ENCODE measurements at places on chromosomes 12 and 14.

DNA sequence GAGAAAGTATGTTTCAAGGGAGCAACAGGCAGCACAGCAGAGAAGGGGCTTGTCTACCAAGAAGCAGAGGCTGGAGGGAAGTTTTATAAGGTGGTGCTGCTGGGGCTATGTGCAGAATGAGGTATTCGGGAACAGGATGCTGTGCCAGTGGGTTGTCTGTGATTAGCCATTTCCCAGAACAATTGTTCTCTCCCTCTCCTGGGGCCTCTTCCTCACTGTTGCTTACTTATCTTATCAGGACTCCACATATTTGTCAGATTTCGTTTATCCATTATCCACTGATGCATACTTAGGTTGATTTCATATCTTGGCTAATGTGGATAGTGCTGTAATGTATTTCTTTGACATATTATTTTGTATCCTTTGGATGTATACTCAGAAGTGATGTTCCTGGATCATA, 195.1 kb upstream of the RTL1 start:
- DNase-seq: no peak

DNA sequence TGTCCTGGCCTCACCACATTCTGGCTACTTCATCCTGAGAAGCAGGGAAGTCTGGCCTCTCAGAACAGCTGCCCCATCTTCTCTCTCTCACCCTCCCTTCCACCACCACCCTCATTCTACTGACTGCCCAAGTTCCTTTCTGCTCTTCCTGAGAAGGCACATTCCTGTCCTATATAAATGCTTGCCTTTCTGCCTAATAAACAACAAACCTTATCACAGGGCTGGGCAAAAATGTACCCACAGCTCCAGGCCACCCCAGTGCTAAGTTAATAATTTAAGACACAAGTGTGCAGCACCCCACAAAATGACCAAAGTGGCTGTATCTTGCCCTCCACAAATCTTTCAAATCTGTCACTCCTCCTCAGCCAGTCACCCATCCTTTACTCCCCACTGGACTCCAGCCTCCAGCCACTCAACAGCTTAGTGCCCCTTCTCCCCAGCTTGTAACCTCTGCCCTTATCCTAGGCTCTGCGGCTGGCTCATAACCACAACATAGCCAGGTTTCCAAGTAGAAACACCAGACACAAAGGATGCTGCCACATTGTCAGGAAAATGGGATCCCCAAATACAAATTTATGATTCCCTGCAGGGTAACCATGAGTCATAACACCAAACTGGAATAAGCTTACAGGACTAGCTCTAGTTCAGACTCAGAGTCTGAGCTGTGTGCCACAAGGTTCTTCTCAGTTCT, 15.0 kb downstream of the OXA1L start:
- peak; percentile 35 for DNase-seq

- DNase-seq: no peak
Measured at GRCh38 chr12:66500841-66501240, 178.0 kb downstream of the GRIP1 start.

- no peak for DNase-seq
Measured at GRCh38 chr12:67589078-67589477, 59.5 kb upstream of the DYRK2 start.

DNA sequence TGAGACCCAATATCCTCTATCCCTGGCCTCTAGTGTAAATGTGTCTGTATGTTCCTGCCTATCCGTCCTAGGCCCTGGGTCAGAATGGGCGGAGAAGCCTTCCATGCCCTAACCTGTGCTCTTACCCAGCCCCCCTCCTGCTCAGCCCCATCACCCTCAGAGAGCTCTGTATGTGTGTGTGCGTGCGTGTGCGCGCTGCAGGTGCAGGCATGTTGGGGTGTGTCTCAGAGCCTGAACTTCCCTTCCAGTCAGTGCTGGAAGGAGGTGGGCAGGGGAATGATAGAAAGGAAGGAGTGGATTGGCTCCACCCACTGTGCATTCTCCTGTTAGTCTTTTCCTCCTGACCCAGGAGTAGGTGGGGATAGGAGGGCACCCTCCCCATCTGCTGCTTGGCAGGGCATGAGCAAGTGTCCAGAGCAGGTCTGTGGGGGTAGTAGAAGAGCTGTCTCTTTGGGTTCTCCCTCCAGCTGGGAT, 7.2 kb downstream of the NAB2 start:
- DNase-seq: no peak

DNA sequence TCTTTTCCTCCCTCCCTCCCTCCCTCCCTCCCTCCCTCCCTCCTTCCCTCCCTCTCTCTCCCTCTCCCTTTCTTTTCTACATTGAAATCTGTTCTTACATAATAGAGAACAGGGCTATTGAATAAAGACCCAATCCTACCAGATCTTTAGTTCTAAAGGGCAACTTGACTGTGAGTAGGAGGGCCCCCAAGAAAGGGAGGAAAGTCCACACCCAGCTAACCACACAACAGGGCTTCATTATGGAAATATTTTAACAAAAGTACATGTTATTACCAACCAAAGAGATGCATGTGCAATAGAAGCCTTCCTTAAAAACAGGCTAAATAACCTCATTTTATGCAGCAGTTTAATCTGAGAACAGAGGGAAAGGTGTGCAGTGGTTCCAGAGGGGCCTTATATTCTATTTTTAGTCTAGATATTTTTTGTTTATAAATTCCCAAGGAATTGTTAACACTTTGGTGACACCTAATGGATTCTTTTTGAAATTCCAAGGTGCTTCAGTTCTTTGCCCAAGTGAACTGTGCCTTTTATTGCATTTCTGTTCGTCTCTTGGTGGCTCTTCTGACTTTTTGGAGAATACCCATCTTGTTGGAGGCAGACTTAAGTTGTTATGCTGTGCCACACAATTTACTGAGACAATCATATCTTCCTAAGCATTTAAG, 63.0 kb downstream of the GNS start:
- peak; percentile 42 for DNase-seq

DNA sequence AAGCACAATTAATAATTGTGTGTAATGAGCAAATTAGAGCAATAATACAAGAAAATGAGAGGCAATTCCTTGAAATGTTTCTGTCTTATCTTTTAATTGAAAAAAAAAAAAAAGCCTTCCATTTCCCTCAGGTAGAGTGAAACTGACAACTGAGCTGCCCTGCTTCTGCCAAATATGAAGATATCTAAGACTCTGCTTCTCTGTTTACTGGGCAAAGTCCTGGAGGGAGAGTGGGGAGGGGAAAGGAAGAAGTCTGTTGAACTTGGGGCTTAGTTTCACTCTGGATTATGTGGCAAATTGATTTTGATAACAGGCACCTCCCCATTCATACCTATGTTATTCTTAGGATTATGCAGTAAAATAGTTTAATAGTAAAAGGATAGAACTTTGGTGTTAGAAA, 364.9 kb downstream of the NRXN3 start:
- no peak for DNase-seq

DNA sequence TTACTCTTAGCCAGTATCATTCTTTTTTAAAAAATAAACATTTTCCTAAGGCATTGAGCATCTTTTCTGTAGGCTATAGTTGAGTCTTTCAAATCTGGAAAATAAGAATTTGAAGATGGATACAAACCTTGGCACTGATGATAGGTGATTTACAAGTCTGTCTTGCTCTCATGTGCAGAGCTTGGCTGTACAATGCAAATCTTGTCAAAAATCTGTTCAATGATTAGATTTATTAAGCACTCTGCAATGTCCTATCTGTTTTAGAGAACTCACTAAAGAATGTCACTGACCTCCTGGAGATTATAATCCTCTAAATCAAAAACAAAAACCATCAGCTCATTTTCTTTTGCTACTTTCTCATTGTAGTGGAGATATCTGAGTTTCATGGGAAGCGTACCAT, 42.8 kb upstream of the AMIGO2 start:
- DNase-seq: no peak

GRCh38 chr14:43338713-43339112, 1168.4 kb downstream of the FSCB start:
- no peak for DNase-seq

DNA sequence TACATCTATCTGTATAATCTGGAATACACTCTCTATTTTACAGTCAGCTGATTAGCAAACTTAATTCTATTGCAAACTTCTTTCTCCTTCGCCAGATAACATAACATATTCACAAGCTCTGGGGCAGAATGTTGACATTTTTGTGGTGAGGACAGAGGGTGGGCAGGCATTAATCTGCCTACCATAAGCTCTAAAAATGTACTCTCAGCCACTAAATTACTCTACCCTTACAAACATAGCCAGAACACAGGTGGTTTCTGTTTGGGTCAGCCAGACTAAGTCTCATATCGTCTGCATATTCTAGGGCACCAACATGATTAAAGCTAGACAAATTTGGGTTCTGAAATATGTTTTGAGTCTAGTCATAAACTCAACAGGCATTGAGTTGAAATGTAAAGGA, 90.1 kb downstream of the SLC6A15 start:
- DNase-seq: peak; percentile 79

DNA sequence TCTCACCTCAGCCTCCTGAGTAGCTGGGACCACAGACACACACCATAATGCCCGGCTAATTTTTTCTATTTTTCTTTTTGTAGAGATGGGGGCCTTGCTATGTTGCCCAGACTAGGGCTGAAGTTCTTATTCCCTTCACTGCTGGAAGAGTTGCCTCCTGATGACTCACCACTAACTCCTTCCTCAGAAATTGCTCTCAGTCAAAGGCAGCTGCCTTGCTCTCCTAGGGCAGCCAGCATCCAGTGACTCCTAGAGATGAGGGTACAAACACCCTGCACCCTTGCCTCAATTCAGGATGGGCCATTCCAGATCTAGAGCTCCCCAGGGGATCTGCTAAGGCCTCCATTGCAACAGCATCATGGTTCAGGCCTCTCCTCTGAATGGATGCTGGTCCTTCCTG, 54.0 kb upstream of the RASSF8 start:
- DNase-seq: peak; percentile 16

GRCh38 chr12:94152292-94153078, 4.1 kb downstream of the PLXNC1 start:
- DNase-seq: no peak

GRCh38 chr12:29226616-29227015, 77.5 kb downstream of the FAR2 start:
- peak; percentile 40 for DNase-seq

GRCh38 chr14:33542338-33543287, 408.3 kb downstream of the EGLN3 start:
- no peak for DNase-seq

DNA sequence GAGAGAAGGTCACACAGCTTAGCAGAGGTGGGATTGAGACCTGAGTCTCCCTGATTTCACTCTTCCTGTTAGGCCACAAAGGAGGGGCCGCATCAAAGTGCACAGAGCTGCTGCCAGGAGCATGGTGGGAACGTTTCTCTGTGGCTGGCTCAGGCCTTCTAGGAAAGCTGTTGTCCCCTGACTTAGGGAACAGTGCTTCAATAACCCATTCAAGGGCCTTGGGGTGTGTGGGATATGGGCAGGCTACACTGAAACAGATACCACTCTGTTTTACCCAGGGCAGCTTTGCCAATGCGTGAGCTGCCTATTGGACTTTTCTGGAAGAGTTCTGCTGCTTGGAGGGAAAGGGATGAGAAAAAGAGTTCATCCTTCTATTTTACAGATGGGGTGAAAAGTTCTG, 110.0 kb downstream of the ADCK1 start:
- DNase-seq: no peak

- DNase-seq: no peak
Measured at GRCh38 chr14:96095058-96095457, 55.9 kb downstream of the C14orf132 start.

DNA sequence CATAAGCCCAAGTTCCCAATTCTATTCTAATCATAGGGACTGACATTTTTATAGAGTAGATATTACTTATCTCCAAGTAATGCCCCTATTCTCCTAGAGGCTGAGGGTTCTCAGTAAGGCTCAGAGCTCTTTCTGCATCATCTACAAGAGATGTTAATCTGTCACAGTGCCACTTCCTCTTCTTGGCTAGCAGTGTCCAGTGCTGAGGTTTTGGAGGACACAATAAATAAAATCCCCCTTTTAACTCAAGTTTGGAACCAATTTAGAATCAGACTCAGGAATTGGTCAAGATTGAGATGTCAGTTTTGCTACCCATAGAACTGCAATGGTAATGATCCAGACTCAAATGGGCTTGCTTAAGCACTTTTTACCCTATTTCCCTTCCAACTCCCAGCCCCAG, 154.1 kb upstream of the ARID2 start:
- no peak for DNase-seq

GRCh38 chr12:89707703-89708564, 704 bp downstream of the ATP2B1 start:
- DNase-seq: no peak

DNA sequence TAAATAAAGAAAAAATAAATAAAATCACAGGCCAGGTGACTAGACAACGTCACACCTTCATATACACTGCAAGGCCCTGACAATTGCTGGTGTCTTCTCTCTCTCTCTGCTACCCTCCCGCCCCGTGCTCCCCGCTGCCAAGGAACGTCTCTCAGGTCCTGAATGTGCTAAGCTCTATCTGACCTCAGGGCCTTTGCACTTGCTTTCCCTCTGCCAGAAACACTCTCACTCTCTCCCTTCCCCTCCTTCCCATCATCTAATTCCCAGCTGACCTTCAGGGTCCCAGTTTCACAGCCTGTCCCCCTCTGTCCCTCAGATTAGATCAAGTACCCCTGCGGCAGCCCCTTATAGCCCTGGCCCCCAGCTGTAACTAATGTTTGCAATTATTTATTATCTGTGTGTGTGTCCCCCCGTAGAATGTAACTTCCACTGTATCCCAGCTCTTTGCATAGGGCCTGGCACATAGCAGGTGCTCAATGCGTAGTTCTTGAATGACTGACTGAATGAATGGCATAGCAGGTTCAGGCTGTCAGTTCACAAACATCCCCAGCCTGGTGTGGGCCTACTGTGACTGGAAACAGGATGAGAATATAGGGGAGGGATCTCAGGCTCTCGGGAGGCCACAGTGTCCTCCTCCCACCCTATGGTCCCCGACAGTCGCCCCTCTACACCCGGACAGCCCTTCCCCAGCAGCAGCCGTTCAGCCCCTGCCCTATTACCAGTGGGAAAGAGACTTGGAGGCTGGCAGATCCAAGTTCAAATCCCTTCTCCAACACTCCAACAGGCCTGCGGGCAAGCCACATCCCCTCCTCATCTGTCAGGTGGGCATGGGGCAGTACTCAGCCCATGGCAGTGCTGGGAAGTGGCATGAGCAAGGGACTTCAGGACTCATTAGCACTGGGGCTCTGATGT, 6.6 kb downstream of the BEGAIN start:
- no peak for DNase-seq

DNA sequence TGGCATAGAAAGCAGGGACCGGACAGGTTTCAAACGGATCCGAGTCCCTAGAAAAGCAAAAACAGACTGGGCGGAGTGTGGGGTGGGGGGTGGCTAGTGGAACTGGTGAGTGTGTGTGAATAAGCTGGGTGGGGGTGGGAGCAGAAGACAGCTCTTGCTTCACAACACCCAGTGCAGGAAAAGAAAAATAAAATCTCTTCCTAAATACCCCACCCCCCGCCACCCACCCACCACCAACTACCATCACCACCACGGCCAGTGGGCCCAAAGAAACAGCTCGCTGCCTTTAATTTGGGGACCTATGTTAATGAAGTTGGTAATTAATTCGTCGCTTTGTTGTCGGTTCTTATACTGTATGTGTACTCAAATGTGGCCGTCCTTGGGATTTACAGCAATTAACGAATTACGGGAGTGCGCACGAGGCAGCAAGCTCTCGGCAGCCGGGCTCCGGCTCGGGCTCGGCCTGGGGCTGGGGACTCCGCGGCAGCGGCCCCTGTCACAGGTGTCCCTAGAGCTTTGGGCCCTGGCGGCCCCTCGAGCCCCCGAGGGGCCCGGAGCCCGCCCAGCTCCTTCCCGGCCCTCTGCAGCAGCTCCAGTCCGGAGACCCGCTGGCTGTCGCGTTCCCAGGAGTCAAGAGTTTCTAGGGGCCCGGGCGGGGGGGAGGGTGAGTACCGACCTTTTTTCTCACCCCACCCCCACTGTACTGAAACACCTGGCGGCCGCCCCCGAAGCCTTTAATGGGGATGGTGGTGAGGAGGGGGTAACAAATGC, 1.5 kb upstream of the OTX2 start:
- DNase-seq: no peak

Measured in fibroblast of skin of right quadriceps (primary cell).